ENCODE measurements at places on chromosomes 3 and 15.

DNA sequence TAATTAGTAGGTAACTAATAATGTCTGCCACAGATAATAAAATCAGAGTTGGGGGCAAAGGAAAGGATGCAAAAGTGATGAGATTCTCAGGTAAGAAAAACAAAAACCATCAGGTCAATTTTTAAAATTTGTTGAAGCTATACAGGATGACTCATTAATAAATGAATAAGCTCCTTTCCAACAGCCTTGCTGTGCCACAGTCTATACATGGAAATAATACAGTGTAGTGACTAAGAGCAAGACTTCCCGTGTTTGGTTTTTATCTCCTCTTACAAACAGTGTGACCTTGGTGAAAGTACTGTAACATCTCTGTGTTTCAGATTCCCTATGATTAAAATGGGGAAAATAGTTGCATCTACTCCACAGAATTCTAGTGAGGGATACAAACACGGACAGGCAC is 331.6 kb downstream of the PYDC2 start:
- no peak for DNase-seq

GRCh38 chr3:27591312-27592210 is 107.4 kb upstream of the SLC4A7 start:
- peak; percentile 13 for DNase-seq

- DNase-seq, result no peak
Observed at GRCh38 chr15:67784090-67784781, 41.1 kb upstream of the SKOR1 start.

DNA sequence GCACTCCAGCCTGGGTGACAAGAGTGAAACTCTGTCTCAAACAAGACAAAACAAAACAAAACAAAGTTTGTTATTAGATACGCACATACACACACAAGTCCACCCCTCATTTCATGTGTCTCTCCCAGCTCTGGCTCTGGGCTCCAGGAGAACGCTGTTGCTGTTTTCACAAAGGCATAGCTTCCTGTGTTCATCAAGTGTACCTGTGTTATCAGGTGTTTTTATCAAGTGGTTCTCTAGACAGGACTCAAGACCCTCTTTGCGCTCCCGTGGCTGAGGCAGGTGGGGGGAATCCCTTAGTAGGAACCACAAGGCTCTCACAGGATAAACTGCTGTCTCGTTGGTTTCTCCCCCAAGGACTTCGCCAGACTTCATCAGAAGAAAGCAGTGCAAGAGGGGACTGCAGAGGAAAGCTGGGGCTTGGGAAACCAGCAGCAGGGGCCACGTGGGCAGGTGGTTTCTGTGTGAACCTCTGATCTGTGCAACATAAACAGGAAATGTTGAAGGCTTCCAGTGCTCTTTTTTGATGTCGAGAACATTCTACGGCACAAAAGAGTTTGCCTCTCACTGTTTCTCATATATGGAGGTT is 6.9 kb upstream of the PPP1R2 start:
- DNase-seq, result peak; percentile 77

DNA sequence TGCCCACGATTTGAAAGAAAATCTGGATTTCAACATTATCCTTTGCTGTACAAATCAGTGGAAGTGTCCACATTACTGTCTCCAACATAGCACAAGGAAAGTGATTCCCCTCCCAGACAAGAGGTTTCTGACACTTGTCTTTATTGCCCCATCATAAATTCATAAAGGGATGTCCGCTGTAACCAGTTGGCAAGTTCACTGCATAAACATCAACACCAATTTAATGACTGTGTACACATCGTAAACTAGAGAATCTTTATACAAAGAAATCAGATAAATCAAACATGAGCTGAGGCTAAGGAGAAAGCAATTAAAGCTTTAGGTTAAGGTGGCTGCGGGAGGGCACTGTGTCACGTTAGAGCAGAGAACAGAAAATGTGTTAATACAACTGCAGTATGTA is 129.8 kb downstream of the MEIS2 start:
- no peak for DNase-seq

- DNase-seq, result no peak
Observed at GRCh38 chr15:39388118-39388517, 192.8 kb upstream of the THBS1 start.

DNA sequence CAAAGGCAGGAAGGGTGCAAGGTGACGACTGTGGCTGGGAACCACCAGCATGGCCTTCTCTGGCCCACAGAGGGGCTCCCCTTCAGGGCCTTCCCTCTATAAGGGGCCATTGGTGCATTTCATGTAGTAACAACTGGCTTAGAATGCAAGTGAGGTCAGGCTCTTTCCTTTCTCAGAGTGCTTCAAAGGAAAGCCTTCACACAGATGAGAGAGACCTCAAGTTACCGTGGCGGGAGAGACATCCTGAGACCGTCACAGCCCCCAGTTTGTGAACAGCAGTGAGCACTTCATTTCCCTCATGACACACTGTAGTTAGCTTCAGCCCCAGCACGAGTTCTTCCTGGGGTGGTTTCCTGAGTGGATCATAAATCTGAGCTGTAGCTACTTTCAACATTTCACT is 96.6 kb upstream of the LIMD1 start:
- no peak for DNase-seq

DNA sequence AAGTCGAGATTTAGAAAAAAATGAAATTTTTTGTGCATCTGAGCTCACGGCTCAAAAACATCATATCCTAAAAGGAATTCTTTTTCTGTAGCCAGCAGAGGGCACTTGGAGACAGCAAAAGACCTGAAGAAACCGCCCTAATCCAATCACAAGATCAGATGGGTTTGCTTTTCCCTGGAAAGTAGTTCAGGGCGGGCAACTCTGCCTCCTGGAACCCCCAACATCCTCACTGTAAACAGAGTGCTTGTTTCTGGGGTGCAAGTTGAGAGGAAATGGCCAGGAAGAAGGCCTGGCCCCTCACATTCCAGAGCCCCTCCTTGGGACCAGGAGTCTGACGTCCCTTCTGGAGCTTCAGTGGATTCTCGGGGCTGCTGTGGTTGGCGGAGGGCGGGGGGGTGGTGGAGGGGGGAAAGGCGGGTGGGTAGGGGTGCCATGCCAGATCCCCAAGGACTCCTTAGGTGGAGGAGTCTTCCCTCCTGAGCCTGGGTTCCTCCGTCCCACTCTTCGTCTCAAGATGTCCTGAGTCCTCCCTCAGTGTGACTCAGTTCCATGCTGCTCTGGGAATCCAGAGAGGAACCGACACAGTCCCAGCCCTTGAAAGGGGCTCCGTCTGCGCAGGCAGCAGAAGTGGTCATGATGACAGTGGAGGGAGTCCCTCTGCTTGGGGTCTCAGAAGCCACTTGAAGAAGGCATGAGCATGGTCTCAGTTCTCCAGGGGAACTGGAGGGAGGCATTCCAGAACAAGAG is 35.9 kb downstream of the CCK start:
- no peak for DNase-seq
